NCI-H2029 treated with DMSO at 0.1 percent for 48 hours (cell line): ENCODE measurements at places on chromosomes 7 and 10.

- DNase-seq, result no peak
These were observed 4.0 kb downstream of the VSIR start for GRCh38 chr10:71769279-71769823.

DNA sequence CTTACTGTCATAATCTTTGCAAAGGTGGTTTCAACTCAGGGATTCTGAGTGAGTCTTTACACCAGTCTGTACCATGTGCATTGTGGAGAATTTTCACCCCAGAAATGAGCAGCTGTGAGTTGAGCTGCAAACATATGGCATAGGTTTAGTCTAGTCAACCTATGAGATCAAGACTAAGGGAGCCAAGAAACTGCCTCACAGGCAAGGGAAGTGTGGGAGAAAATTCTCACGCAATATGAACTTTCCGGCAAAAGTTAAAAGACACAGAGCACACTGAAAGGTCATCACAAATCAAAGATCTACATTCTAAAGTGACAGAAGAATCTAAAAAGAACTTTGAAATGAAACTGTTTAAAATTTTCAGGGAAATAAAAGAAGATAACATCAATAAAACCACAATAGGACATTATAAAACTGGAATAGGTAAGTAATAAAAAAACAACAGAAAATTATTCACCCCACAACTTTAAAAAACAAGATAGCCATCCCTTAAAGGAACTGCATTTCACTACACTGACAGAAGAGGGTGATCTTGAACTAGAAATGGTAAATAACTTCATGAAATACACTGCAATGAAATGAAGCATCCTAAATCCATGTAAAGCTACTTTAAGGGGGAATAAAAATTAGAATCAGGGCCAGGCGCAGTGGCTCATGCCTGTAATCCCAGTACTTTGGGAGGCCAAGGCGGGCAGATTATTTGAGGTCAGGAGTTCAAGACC, 63.5 kb downstream of the LGI1 start:
- DNase-seq, result no peak

GRCh38 chr7:141630621-141631020, 71.3 kb downstream of the DENND11 start:
- no peak for DNase-seq

GRCh38 chr10:23439961-23440889, 1.4 kb downstream of the OTUD1 start:
- no peak for DNase-seq

DNA sequence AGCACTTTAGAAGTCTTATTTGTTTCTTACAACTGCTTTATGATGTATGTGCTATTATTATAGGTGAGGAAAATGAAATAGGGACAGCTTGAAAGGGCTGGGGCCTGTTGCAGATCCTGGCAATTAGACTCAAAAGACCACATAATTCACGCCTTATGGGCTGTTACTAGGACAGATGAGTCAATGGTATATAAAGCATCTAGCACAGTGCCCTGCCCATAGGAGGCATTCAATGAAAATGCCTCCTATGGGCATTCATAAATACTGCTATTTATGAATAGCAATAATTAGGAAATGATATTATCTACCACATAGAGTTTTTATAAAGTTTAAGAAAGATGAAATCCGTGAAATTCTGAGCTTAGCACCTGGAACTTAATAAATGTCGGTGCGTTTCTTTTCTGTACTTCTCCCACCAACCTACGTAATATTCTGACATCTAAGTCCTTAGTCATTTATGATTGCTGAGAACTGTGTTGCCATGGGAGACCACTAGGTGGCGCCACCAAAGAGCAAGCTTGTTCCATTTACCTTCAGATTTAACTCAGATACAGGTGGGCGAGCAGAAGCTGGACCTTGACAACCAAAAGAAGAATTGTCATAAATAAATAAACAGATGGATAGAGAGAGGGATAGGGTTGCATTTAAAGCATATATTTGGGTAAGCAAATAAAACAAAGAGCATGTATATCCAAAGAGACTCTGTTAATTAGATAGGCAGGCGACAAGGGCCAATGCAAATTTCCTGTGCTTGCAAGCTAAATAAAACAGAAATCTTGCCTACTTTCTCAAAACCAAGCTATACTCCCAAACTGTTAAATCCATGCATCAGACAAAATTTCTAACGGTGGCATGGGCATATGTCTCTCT, 699.9 kb downstream of the INHBA start:
- DNase-seq, result no peak

GRCh38 chr10:125641398-125641797, 41.6 kb downstream of the TEX36 start:
- no peak for DNase-seq

DNA sequence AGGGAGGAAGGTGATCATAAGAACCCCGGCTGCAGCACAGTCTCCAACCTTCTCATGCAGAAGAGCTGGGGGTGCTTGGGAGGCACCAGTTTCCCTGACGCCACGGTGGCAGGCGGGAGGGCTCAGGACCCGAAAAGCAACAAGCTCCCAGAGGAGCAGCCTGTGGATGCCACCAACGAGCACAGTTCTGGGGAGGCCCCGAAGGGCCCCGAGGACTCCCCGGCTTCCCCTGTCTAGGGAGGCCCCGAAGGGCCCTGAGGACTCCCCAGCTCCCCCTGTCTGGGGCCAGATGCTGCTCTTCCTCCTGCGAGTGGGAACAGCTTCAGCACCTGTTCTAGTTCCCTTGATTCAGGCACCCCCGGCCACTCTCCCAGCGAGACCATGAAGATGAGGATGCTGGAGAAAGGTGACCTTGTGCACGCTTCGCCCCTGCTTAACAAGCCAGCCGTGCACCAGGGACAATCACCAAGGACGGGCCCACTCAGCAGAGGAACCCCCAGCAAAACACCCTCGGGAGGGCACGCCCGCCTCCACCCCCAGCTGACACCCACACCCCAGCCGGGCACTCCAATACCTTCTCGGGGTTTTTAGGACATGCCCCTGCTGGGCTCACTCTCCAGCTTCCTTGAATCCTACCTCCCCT, 112.5 kb downstream of the PTPRN2 start:
- no peak for DNase-seq

DNA sequence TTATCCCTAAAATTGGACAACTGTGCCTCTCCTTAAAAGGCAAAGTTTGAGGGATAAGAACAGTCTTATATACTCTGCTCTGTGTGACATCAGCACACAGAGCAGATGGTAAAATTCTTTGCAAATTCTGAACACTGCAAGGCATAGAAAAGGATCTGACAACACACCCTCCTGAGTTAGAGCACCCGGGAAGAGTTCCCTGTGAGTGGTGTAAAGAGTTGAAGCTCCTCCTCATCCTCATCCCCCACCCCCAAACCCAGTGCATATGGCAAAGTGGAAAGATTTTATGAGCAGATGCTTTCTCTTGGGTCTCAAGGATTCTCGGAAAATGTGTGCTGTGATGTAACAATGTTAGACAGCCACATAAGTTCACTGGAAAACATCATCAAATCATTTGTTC, 40.0 kb upstream of the DGKI start:
- no peak for DNase-seq

- no peak for DNase-seq
These were observed 10.7 kb downstream of the GRK5 start for GRCh38 chr10:119217991-119218490.

DNA sequence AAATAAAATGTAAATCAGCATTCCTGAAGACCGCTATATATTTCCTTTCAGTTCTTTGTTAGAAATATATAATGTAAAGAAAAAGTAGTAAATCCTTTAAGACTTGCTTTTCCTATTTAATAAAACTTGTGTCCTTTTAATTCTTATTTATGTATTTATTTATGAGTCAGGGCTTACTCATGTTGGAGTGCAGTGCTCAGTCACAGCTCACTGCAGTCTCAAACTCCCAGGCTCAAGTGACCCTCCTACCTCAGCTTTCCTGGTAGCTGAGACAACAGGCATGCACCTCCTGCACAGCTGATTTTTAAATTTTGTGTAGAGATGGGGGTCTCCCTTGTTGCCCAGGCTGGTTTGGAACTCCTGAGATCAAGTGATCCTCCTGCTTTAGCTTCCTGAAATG, 724.5 kb downstream of the ANKRD7 start:
- no peak for DNase-seq

- peak; percentile 10 for DNase-seq
These were observed 36.6 kb upstream of the AGR3 start for GRCh38 chr7:16918288-16918895.

- DNase-seq, result peak; percentile 93
These were observed 88.3 kb upstream of the AGK start for GRCh38 chr7:141462958-141463357.

DNA sequence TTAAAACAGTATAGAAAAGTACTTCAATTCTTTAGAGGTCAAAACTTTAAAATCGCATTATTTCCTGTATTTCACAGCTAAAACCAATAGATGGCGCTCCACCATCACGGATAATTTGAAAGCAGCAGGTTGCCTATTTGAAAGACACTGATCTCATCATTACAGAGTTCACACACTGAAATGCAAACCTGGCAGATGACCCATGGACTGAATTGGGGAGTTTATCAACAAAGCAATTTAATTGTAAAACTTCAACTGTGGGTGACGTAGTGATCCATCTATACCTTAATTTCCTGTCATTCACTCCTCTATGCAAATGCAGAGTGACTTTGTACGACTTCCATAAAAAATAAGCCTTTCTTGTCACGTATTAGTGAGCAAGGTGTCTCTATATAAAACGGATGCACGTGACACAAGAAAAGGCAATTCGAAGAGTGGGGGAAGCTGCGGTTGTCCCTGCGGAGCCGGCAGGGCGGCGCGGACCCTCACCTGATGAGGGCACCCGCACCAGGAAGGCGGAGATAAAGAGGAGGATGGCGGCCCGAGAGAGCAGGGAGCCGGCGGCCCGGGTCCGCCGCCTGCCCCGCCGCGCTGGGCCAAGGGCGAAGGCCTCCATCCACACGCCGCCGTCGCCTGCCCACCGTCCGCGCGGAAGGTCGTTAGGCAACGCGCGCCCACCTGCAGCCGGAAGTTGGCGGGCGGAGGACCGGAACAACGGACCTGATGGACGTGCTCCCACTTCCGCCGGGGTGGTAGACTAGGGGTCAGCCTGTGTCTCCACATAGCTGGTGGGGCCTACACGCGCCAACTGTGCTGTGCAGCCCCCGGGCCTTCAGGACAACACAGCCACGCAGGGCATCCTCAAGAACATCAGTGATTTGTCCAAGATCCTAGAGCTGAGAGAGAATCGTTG, at the start of gene ZPBP:
Gene ZPBP, minus strand, starts transcription at position 668 of the 913 bp plus-strand sequence. Its CDS starts 52 bp downstream, at position 616.
- peak; percentile 30 for DNase-seq

- DNase-seq, result no peak
These were observed 81.8 kb downstream of the HERPUD2 start for GRCh38 chr7:35613150-35613549.

DNA sequence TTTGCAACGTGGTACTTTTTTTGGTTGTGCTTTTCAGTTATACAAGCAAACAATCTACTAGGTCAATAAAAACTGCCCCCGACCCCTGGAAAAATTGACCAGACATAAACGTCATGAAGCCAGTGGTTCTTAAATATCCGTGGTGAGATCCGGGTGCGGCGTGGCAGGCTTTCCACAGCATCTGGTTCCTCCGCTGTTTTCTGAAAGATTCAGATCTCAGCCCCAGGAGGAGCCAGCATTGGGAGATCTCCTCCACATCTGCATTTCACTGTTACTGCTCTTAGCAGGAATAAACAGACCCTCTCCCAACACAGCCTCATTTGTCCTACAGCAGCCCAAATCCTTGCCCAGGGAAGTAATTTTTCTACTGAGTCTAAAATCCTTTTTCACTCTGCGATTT, 664.3 kb upstream of the FOXK1 start:
- no peak for DNase-seq

- DNase-seq, result no peak
These were observed 57.5 kb downstream of the COL17A1 start for GRCh38 chr10:104028146-104028545.

GRCh38 chr7:32915041-32915536, 23.5 kb upstream of the KBTBD2 start:
- DNase-seq, result no peak

- no peak for DNase-seq
These were observed 149.7 kb downstream of the DKK1 start for GRCh38 chr10:52463826-52464225.

- DNase-seq, result no peak
These were observed 48.1 kb downstream of the CDC123 start for GRCh38 chr10:12243864-12244620.

GRCh38 chr7:117827862-117828261, 45.4 kb downstream of the CTTNBP2 start:
- DNase-seq, result peak; percentile 53

DNA sequence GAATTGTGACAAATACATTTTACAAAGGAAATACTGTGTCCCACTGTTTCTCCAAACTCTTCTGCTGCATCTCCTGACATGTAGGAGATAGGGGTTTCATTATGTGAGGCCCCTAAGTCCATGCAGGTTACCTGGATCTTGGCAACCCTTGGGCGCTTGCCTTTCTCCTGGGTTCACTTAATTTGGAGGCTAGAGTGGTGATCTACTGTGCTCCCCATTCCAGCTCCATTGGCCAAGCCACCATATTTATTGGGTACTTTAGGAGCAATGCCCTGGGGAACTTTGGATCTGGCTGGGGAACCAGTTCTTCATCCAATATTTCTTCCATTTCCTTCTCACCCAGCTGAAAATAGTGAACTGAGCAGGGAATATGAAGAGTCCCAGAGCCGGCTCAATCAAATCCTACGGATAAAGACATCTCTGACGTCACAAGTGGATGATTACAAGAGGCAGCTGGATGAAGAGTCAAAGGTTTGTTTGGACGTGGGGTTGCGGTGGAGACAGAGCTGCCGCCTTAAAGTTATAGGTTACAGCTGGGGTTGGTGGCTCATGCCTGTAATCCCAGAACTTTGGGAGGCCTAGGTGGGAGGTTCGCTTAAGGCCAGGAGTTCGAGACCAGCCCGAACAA, 18.5 kb downstream of the MYH16 start:
- DNase-seq, result no peak

- DNase-seq, result no peak
These were observed 52.2 kb upstream of the PDGFA start for GRCh38 chr7:571718-572415.

GRCh38 chr10:5746197-5746596, 61.6 kb downstream of the TASOR2 start:
- peak; percentile 34 for DNase-seq
